Ureter (tissue), 1 donor: ENCODE measurements at places on chromosomes 13 and 19. TPM values are rescaled to one million over a fixed set of nuclear protein-coding genes. Genes with fewer than 3 reads are reported as not detected.

The FBN3 gene
- total RNA-seq = not detected

The GDF15 gene
- total RNA-seq = 84.1 TPM

The LAIR1 gene
- 16.1 TPM for total RNA-seq

The CD79A gene
- 3.7 TPM for total RNA-seq

The C19orf81 gene
- total RNA-seq = 1.6 TPM

The ERICH4 gene
- not detected for total RNA-seq

The SRRM5 gene
- total RNA-seq = 1.0 TPM

The LYPD3 gene
- total RNA-seq = 15.0 TPM

The KLK2 gene
- total RNA-seq = not detected

The DNAJC3 gene
- 56.5 TPM for total RNA-seq

The C2CD4C gene
- 1.1 TPM for total RNA-seq

The CNFN gene
- total RNA-seq = 5.3 TPM

The CEACAM16 gene
- total RNA-seq = not detected

The C19orf85 gene
- not detected for total RNA-seq

The IL27RA gene
- total RNA-seq = 5.1 TPM

The ZNF99 gene
- total RNA-seq = 0.34 TPM

The ZNF229 gene
- 7.7 TPM for total RNA-seq

The KLK10 gene
- total RNA-seq = 0.29 TPM

The ZNF865 gene
- 13.6 TPM for total RNA-seq

The REEP6 gene
- 50.0 TPM for total RNA-seq

The EMC10 gene
- total RNA-seq = 94.0 TPM

The FRY gene
- total RNA-seq = 109 TPM

The SPINT2 gene
- 286 TPM for total RNA-seq

The CCDC194 gene
- total RNA-seq = 0.86 TPM

The CCDC8 gene
- 10.7 TPM for total RNA-seq

The DACH1 gene
- 10.4 TPM for total RNA-seq
